NCI-H345 (cell line): ENCODE measurements at places on chromosomes 11 and 22.

GRCh38 chr11:17734986-17735817 is 621 bp downstream of the KCNC1 start:
- DNase-seq: peak; percentile 42

DNA sequence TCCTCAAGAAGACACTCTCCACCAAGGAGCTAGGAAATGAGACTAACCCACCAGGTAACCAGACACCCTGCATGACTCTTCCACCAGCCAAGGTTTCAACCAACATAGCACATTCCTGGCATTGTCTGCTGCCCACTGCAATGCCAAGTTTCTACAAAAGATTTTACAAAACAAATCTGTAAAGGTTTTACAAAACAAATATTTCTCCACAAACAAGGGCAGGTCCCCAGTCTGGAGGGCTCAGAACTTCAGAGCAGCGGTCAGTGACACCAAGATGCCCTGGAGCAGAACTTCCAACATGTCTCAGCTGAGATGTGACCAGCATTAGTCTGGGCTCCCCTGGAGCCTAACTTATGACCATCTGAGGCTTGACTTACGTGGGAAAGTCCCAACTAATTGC is 14.0 kb downstream of the GALNT18 start:
- DNase-seq: no peak

DNA sequence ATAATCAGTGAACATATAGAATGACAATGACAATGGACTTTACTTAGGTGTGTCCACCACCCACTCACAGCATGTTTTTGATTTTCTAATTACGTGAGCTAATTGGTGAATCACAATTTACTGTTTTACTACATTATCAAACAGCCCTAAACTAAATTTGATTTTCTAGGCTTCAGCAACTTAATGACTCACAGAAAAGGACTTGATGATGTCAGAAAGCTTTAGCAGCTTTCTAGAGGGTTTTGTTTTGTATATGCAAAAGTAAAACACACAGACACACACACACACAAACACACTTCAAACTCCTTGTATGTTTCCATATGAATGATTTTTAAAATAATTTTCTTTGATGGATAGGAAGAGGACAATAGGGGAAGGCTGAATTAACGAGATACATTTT is 878.6 kb upstream of the CCDC90B start:
- no peak for DNase-seq

DNA sequence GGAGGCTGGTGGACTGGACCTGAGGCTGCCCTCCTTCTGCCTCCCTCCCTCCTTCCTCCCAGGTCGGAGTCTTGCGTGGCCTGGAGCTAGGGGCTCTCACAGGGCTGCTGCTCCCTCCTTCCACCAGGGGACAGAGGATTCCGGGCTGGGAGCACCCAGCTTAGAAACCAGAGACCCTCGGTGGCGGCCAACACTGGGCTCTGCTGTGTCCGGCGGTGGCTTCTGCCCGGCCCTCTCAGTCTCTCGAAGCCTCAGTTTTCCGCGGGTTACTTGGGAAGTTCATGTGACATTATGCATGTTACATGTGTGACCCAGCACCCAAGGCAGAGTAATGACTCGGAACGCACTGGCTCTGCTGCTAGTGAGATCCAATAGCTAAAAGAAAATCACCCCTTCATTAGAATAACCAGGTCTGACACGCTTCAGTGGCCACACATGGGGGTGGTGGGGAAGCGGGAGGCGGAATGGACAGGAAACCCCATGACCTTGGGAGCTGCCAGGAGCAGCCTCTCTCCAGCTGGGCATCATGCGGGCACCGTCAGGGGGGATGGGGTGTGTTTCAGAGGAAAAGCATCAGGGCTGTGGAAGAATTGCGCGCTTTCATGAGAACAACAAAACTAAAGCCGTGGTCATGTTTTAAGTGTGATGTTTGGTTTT is 5.9 kb upstream of the MRGPRG start:
- DNase-seq: no peak

DNA sequence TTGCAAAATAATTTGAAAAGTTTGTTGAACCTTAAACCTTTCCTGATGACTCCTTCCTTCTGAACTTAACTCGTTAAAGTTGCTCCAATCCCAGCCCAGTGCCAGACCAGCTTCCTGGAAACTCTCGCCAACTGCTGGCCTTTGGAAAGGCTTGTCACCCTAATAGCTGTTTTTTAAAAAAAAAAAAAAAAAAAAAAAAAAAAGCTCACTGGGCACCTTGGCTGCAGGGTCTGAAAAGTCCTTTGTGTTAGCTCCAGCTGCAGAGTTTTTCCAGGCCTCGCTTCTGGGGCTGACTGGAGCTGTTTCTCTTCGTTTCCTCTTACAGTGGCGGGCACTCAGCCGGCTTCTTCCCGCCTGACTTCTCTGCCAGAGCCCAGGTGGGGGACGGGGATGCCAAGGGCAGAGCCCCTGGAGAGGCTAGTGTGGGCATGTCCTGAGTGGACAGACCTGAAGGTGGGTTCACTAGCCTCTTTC is 25.1 kb downstream of the KCNQ1OT1 start:
- DNase-seq: no peak

DNA sequence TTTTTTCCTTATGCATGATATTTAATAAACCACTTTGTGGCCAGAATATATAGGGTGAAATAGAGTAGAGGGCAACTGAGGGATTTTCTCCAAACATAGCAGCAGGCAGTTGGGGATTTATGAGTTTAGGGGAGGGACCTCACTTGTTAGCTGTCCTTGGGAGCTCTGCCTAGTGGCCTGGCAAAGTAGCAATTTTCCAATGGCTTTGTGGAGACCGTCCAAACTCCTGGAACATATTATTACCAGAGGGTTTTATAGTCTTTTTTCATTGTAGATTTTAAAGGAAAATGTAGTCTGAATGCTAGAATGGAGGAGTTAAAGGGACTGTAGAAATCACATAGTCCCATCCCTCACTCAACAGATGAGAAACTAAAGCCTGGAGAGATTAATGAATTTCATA is 32.3 kb downstream of the AMOTL1 start:
- no peak for DNase-seq

- DNase-seq: no peak
Observed at GRCh38 chr11:64056213-64056785, 20.6 kb downstream of the FLRT1 start.

GRCh38 chr11:6124245-6124644 is 16.8 kb downstream of the OR56B4 start:
- no peak for DNase-seq

DNA sequence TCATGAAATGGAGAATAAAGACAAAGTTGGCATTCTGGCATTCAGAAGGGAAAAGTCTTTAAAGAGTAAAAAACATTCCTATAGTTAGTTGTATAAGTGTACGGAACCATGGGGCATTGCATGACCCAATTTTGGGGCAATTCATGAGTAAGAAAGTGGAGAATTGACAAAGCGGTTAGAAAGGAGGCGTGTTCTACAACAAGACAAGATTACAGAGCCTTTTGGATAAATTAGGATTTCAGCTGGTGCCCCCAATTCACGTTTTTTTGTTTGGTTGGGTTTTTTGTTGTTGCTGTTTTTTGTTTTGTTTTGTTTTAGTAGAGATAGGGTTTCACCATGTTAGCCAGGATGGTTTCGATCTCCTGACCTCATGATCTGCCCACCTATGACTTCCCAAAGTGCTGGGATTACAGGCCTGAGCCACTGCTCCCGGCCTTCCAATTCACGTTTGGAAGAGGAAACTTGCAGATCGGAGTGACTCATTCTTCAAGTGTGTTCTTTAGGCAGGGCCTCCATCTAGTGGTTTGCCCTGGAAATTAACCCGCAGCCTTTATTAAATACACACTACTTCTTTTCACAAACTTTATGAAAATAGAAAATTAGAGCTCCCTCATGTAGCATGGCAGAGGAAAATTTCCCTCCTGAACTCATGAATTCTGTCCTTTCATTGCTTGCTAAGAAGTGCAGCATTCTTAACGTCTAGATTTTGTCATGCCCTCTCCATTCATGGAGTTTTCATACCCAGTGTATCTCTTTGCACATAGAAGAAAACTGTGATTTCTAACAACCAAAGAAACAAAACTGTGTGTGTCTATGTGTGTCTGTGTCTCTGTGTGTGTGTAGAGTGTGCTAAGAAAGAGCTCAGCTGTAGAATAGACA is 118.1 kb downstream of the BBOX1 start:
- peak; percentile 47 for DNase-seq

GRCh38 chr11:14067686-14068085 is 105.2 kb downstream of the SPON1 start:
- DNase-seq: no peak

DNA sequence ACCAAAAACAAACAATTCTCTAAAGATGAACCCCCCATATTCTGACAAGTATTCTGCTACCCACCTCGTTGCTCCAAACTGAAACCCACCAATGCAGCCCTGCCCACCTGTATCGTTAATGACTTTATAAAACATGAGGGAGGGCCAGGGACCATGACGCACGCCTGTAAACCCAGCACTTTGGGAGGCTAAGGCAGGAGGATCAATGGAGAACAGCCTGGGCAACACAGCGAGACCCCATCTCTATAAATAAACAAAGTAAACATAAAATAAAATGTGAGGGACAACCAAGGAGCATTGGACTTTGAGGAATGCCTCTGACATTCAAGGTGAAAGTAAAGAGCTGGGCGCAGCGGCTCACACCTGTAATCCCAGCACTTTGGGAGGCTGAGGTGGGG is 39.8 kb upstream of the ATXN10 start:
- DNase-seq: no peak

DNA sequence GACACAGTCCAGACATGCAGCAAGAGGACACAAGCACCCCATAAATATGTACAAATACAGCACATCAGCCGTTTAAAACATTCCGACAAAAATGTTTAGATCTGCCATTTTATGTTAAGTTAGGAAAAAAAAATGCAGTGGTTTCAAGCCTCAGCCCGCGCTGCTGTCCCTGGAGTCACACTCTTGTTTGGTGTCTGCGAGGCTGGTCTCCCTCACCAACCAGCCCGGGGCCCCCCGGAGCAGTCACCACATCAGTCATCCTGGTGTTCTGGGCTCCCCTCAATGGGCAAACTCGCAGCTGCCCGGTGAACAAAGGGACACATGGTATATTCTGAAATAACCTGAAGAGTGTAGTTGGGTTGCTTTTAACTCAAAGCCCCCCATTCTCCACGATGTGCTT is 1022.2 kb downstream of the BRD1 start:
- DNase-seq: no peak

GRCh38 chr11:60763692-60764369 is 7.2 kb downstream of the MS4A15 start:
- no peak for DNase-seq

DNA sequence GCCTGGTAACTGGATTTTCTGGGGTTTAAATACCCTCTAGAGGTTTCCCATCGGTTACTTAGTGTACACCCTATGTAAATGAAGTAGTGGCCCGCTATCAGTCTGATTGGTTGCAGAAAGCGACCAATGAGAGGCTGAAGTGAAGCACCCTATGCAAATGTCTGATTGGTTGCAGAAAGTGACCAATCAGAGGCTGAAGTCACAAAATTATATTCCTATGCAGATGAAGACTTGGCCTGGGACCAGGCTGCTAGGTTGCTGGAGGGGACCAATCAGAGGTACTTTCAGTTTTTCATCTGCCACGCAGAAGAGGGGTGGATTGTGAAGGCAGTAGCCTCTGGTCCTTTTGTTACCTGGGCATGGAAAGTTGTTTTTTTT is 134.8 kb downstream of the TBC1D22A start:
- no peak for DNase-seq

DNA sequence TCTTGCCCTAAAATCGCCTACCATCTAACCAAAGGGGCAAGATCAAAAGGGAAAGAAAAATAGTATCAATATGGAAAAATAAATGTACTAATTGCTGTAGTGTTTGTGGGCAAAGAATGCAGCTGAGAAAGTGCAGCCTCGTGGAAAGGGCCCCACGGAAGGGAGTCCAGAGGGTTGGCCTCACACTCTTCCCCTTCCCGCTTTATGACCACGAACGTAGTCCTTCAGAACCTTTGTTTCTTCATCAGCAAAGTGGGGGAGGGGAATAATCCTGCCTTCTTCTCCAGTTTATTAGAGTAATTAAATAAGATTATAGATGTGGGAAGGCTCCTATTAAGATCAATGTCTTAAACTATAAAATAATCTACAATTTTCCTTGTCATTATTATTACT is 41.0 kb downstream of the FLI1 start:
- no peak for DNase-seq

- no peak for DNase-seq
Observed at GRCh38 chr11:44008088-44008501, 39.7 kb upstream of the ACCSL start.

DNA sequence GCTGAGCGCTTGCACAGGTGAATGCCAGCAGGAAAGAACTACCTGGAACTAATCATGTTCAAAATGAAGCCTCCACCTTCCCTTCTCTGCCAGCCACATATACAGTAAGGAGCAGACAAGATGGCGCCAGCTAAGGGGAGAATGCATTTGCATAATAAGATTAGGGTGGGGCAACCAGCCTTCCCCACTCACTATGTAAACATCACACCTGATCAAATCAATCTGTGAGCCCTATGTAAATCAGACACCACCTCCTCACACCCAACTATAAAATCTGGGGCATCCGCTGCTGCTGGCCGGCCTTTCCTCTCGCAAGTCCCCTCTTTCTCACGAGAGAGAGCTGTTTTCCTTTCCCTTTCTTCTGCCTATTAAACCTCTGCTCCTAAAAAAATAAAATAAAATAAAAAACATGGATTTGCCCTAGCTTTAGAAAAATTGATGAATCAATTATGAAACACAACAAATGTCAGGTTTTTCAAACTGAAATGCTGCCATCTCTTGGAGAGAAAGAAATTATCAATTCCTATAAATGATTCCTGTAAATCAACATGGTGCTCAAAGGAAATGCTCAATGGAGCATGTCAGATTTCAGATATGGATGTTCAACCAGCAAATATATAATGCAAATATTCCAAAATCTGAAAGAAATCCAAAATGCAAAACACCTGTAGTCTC is 108.9 kb downstream of the SGSM3 start:
- DNase-seq: no peak

GRCh38 chr11:124829986-124830385 is 29.8 kb upstream of the MSANTD2 start:
- no peak for DNase-seq

- peak; percentile 15 for DNase-seq
Observed at GRCh38 chr22:43292630-43293018, 50.5 kb downstream of the SCUBE1 start.

GRCh38 chr11:125948278-125949051 is 2.6 kb downstream of the VSIG10L2 start:
- no peak for DNase-seq

GRCh38 chr11:6566704-6567370 is 36.6 kb downstream of the RRP8 start:
- DNase-seq: no peak
